ENCODE measurements at places on chromosomes 4 and X.

- no peak for DNase-seq
Observed at GRCh38 chrX:132127743-132128142, at the start of gene FRMD7. FRMD7 (minus strand) TSS chrX:132128020; CDS start chrX:132127844, 176 bp downstream.

GRCh38 chrX:136525738-136526606, 6.0 kb upstream of the VGLL1 start:
- peak; percentile 12 for DNase-seq

DNA sequence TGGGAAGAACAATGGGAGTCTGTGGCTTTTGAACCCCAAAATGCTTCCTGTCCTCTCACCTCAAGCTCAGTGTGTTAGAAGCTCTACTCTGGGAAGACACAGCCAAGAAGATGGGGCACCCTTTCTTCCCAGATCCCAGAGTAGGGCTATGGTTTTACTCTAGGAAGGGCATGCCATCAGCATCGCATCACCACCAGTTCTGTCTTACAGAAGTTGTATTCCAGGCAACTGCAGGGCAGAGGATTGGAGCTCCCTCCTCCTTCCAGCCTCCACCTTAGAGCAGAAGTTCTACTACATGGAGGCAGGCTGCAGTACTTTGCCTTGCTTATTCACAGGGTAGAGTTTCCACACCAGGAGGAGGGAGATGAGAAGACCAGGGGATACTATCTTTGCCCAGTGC, 18.1 kb upstream of the ZFX start:
- DNase-seq = no peak

DNA sequence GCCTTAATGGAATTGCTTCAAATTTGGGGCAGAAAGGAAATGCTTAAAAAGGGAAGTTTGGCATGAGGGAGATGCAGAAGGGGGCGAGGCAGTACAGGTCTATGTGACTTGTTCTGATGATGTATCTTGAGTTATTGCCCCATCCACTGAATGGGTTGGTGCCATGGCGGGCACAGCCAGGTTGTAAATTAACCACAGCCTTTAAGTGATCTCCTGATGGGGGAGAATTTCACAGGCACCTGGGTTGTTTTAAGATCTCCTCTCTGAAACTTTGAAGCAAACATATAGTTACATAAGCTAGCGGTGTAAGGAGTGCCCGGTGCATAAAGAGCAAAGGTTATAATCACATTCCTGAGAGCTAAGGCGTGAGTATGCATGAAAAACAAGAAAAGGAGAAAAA, 37.0 kb downstream of the NPY5R start:
- no peak for DNase-seq

GRCh38 chr4:113071274-113071673, 21.8 kb downstream of the ANK2 start:
- DNase-seq = no peak

DNA sequence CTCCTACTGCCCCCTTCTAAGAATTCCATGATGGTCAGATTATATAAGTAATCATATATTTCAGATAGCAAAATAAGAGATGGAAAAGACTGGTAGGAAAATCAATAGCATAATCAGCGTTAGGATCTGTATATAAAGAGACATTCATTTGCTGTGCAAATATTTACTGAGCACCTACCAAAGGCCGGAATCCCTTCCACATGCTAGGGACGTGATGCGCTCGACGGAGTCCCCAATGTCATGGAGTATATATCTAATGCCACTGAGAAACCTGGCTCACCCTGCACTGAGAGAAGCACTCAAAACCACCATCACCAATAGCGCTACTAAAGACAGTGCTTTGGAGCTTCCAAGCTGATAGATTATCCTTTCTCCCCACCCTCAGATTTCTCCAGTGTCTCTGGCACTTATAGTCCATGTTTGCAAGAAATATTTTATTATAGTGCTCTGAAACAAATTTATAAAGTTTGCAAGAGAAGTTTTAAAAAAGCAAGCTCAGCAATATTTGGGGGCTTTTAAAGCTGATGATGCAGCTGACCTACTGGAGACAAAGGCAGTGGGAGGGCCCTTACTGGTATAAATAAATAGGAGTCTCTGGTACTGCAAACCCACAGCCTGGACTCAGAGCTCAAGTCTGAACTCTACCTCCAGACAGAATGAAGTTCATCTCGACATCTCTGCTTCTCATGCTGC, at the start of gene CXCL13:
Gene CXCL13, plus strand, starts transcription at position 611 of the 693 bp plus-strand sequence. Its CDS starts 46 bp downstream, at position 657.
- no peak for DNase-seq

DNA sequence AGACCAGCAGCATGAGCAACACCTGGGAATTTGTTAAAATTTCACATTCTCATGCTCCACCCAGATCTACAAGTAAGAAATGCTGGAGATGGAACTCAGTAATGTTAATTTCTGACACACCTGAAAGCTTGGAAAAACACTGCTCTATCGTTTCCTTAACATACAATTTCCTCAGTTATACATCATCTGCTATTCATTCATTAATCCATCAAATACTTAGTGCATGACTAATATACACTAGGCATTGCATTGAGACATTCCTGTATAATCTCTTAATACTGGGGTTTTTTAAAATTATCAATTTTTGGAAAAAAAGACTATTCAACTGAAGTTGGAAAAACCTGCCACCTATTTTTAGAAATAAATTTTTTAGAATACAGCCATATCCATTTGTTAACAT, 106.1 kb downstream of the CHM start:
- no peak for DNase-seq

Measured in DMS 273 treated with DMSO at 0.1 percent for 48 hours (cell line).